MM.1S (cell line): ENCODE measurements at places on chromosomes 7 and 10.

GRCh38 chr10:48306870-48307710 lies 613 bp downstream of the MAPK8 start:
- peak; percentile 50 for DNase-seq

- no peak for DNase-seq
Observed at GRCh38 chr7:135239263-135239662, 5.6 kb downstream of the STRA8 start.

DNA sequence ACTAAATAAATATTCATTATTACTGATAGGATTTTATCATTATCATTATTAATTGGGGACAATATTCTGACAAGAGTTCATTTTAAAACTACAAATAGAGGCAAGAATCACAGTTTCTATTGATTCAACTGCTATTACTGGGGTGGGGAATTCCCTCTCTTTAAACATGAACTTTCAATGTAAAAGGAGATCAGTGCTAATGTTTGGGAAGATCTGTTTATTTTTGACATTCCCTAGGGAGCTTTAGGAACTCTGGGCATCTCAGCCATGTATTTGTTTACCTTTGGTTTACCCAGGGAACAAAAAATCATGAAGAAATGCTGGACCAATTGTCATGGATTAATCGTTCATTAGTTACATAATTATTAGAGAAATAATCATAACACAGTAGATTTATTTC lies 443.2 kb upstream of the AKR1E2 start:
- no peak for DNase-seq

GRCh38 chr7:126213876-126214275 lies 1038.9 kb downstream of the GRM8 start:
- DNase-seq: no peak
